CD4-positive, alpha-beta T cell (primary cell): ENCODE measurements at places on chromosomes 16 and 17.

DNA sequence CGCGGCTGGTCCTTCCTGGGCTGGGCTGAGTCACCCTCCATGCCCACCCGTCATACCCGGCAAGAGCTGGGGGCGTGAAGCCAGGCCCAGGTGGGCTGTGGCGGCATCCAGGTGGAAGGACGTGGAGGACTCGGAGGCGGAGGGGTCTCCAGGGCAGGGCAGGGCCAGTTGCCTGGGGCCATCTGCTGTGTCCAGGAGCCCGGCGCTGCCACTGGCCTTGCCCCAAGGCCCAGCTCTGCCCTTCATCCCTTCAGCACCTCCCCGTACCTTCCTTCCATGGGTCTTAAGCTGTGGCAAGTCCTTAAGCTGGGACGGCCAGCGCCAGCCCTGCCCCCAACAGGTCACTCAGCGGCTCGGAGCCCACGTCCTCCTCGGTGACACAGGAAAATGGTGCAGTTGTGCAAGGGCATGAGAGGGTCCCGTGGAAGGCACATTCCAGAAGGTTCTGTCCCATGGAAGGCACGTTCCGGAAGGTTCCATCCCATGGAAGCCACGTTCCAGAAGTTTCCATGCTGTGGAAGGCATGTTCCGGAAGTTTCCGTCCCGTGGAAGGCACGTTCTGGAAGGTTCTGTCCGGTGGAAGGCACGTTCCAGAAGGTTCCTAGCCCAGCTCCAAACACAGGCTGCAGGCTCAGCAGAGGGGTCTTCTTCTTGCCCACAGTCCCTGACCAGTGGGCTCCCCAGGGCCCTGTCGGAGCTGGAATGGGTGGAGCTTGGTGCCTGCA, 10.4 kb upstream of the CDH15 start:
- no peak for DNase-seq

DNA sequence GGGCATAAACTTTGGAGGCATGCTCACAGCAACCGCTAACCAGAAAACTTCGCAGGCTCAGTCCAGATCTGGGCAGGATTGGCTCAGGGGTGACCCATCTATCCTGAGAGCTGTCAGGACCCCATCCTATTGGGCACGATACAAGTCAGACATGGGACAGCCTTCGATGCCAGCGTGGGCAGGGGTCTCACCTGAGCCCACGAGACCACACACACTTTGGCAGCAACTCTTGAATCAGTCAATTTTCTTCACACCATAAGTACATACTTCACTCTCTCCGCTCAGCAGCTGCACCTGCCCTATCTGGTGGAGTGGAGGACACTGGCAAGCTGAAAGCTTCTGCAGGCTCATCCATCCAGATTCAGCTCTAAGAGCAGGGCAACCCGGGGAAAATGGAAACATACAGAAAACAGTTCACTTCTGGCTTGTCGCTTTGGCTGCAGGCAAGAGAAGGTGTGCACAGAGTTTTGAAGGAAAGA, 48.3 kb downstream of the ZFHX3 start:
- no peak for DNase-seq

GRCh38 chr16:13999895-14000425, 71.2 kb upstream of the MRTFB start:
- DNase-seq = no peak

DNA sequence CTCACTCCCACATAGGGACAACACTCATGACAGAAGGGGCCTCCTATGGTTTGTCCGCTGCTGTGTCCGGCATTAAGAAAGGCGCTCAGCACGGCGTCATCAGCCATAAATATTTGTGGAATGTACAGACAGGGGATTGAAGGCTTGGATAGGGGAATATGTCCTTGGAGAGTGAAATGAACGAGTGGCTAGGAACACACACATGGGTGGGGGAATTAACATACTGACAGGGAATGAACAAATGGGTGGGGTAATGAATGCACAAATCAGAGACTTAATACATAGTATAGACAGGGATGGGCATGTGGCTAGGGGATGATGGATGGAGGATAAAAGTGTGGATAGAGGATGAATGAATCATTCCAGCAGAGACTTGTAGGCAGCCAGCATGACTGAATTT, 154.0 kb upstream of the HSBP1 start:
- DNase-seq = no peak

- DNase-seq = no peak
These were observed 174.9 kb upstream of the CIBAR2 start for GRCh38 chr16:85286951-85287814.

DNA sequence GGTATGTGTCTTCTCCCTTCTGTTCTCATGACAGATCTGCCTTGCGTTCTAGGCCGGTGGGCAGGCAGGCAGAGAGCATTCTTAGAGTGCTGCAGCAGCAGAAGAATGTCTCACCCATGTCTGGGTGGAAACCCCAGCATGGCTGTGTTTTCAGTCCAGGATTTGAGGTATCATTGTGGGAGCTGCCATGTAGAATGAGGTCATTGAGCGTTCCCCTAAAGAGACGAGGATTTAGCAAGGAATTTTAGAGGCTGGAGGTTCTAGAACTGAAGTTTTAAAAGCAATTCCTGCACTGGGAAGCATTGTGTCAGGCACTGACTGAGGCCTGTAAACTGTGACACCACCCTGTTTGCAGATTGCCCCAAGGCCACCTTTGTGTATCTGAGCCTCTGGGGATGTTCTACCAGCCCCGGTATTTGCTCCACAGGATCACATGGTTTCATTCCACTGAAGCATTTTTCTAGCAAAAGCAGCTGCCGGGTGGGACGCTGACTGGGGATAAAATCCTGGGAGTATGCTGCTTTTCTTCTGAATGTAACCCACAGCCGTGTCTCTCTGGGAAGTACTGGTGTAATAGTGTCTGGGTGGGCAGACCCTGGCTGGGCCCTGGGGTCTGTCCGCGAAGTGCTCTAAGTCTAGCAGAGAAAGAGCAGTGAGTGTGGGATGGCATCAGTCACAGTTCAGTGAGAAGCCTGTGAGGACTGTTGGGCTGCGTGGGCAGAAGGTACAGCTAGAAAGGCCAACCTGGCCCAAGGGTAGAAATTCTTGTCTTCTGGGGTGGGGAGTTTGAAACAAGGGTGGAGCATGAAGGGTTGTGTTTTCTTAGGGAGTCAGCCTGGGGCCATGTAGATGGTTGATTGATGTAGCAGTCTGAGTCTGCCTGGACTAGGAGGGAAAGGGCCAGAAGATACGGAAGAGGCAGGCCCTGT, 30.2 kb downstream of the PLCD3 start:
- no peak for DNase-seq

DNA sequence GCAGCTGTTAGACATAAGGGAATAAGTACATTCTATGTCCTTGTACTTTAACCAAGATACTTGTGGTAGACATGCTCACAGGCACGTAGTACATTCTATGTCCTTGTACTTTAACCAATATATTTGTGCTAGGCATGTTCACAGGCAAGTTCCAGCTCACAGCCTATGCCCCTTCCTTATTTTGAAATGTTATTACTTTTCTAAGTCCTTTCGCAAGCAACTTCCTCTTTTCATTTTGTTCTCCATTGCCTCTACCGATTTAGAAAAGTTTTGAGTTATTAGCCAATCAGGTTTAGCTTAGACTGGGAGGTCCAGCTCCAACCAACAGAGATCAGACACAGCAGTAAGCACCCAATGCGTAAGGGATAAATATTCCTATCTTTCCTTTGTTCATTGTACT, 60.1 kb upstream of the NUDT7 start:
- DNase-seq = no peak

- DNase-seq = no peak
These were observed 13.6 kb downstream of the RSAD1 start for GRCh38 chr17:50492214-50492613.

DNA sequence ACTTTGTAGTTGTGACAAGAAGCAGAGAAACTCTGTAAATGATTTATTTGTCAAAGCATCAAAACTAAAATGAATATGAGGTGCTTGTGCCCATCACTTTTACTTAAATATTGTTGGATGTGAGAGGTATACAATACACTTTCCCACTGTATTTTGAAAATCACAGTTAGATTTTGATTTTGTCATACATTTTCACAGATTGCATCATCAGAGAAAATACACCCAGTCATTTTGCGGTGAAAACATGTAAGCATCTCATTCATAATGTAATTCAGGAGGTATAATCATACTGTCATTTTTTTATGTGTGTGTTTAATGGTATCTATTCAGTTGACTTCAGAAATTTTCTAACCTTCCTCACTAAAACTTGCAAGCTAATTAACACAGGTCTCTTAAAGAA, 11.3 kb downstream of the ZNF207 start:
- no peak for DNase-seq

- no peak for DNase-seq
These were observed 120.6 kb downstream of the SHISA9 start for GRCh38 chr16:13021996-13022395.

DNA sequence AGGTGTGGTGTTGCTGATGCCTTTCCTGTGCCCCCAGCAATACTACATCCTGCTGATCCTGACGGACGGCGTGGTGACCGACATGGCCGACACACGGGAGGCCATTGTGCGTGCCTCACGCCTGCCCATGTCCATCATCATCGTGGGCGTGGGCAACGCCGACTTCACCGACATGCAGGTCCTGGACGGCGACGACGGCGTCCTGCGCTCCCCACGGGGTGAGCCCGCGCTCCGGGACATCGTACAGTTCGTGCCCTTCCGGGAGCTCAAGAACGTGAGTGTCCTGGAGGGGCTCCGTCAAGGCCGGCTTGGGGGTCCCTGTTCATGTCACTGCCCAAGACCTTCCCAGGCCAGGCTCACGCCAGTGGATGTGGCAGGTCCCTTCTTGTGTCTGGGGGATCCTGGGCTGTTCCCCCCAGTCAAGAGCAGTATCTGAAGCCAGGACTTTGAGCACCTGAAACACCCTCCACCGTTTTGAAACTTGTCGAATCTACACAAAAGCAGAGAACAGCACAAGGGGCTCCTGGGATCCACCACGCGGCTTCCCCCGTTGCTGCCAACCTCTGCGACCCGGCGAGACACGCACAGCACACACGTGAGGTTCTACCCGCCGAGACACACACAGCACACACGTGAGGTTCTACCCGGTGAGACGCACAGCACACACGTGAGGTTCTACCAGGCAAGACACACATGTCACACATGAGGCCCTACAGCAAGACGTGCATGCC, 17.9 kb upstream of the DPEP1 start:
- no peak for DNase-seq
